ENCODE measurements at places on chromosomes 6 and 20. TPM values are rescaled to one million over a fixed set of nuclear protein-coding genes. Genes with fewer than 3 reads are reported as not detected.

The FAM83D gene
- 21.3 TPM for total RNA-seq

The DPPA5 gene
- total RNA-seq: not detected

The RAET1L gene
- not detected for total RNA-seq

The BPIFA1 gene
- not detected for total RNA-seq

The NKX2-2 gene
- not detected for total RNA-seq

The DDAH2 gene
- total RNA-seq: 119 TPM

The LKAAEAR1 gene
- total RNA-seq: not detected

The PRL gene
- total RNA-seq: not detected

The ATF6B gene
- 15.7 TPM for total RNA-seq

The RAET1G gene
- 3.3 TPM for total RNA-seq

The SNAI1 gene
- 0.66 TPM for total RNA-seq

The SLC35B2 gene
- total RNA-seq: 88.4 TPM

The ARMC12 gene
- total RNA-seq: 0.50 TPM

The LTB gene
- not detected for total RNA-seq

The KIAA1755 gene
- total RNA-seq: 2.8 TPM

The SNAP91 gene
- total RNA-seq: 0.17 TPM

The MOXD1 gene
- 89.8 TPM for total RNA-seq

The MUCL3 gene
- not detected for total RNA-seq

The C6orf58 gene
- total RNA-seq: not detected

The SLC32A1 gene
- not detected for total RNA-seq

The TRIM10 gene
- total RNA-seq: not detected

The EPPIN gene
- not detected for total RNA-seq

The TRIM31 gene
- total RNA-seq: not detected

The PTCHD4 gene
- 5.8 TPM for total RNA-seq

The RAD21L1 gene
- not detected for total RNA-seq

The F13A1 gene
- under 0.01 TPM for total RNA-seq

The B3GAT2 gene
- total RNA-seq: not detected

The MOCS3 gene
- total RNA-seq: 9.2 TPM

The HRH3 gene
- not detected for total RNA-seq

The CCR6 gene
- not detected for total RNA-seq

The KCNK5 gene
- under 0.01 TPM for total RNA-seq

The PTPRK gene
- total RNA-seq: 75.5 TPM

The NKAIN4 gene
- total RNA-seq: not detected
